ENCODE measurements at places on chromosomes 4 and X.

DNA sequence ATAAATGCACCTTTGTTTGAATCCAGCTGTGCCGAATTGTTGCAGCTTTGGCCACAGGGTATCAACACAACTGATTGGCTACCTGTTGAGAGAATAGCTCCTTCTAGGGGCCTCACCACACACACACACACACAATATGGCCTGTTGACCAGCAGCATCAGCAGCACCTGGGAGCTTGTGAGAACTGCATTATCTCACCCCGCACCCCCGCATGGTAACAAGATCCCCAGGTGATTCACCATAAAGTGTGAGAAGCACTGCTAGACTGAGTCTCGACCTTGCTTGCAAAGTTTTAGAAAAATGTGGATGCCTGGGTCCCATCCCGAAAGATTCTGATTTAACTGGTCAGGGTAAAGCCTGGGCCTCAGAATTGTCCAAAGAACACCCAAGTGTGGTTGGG is 176.9 kb upstream of the PRPS2 start:
- DNase-seq = no peak

GRCh38 chr4:95627024-95627605 is 78.3 kb upstream of the UNC5C start:
- no peak for DNase-seq

- no peak for DNase-seq
These were observed 70.1 kb upstream of the CBR4 start for GRCh38 chr4:169079942-169080827.

- DNase-seq = no peak
These were observed 7.7 kb downstream of the P2RY8 start for GRCh38 chrX:1529328-1529727.

- no peak for DNase-seq
These were observed 46.7 kb upstream of the NDP start for GRCh38 chrX:44019911-44020310.

- DNase-seq = no peak
These were observed 110.8 kb downstream of the AFF1 start for GRCh38 chr4:87045659-87046058.

DNA sequence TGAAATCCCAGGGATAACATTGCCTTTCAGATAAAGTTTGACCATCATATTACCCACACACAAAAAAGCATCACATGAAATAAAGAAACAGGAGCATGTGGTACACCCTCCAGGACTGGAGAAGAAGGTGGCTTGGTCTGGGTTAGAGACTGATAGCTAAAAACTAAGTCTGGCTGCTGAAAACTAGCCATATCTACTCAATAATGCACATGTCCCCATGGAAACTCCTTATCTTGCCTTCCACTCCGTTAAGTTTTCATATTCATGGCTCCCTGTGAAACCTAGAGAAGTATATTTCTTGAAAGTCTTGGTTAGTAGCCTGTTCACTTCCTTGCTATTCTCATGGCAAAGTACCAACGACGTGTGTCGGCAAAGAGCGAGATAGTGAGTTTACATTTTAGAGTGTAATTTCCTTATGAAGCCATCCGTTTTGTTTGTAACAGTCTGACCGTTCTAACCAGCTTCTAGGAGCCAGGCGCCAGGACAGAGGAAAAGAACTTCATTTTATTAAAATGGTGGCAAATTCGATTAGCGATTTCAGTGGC is 6.7 kb upstream of the DCTD start:
- no peak for DNase-seq

GRCh38 chrX:151790481-151791160 is 56.1 kb downstream of the CNGA2 start:
- DNase-seq = no peak

GRCh38 chr4:19776021-19776459 is 475.7 kb upstream of the SLIT2 start:
- DNase-seq = no peak

DNA sequence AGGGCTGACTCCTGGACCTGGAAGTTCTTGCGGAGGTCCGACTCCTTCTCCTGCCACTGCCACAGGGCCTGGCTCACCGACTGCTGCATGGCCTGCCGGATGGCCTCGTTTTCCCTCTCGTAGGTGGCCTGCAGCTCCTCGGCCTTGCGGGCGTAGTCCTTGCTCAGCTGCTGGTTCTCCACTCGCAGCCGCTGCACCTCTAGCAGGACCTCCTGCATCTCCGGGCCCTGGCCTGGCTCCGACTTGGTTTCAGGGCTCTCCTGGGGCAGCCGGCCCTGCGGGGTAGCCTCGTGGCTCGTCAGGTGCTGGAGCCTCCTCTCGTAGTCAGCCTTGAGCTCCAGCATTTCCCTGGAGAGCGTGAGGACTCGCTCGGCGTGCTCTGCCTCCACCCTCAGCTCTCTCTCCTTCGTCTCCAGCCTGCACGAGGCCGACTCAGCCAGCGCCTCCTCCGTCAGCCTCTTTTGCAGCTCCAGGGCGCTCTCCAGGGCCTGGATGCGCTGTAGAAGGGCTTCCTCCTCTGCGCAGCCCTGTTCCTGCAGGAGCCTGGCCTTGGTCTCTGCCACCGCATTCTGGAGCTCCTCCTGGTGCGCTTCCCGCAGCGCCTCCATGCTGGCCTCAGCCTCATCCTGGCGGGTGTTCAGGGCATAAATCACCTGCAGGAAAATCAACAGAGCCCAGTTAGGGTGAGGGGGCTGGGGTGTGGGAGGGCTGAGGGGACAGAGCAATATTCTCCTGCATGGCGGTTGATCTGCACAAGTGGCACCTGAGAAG is 72.2 kb downstream of the FAM184B start:
- DNase-seq = no peak

DNA sequence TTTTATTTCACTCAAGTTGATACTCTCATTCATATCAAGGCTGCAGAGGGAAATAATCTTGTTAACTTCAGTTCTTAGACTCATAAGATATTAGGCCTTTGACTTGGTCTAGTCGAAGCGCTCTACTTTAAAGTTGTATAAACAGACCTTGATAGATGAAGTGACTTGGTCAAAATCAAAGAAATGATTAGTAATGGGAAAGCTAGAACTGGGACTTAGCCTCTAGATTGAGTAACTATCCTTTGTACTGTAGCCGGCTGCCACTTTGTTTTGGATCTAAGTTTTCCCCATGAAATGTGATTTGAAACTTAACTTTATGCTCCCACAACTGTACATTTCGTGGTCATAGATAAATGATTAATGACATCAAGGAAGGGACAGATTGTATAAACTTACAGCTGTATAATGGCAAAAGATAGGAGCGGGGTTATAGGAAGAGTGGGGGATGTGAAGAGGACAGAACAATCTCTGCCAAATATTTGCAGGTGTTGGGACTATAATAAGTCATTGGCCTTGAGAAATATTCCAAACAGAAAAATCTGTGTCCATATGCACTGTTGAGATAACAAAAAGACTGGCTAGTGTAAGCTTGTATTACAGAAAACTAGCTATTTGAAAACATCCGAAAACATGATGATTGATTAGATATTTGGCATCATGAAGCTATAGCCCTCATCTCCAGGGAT is 17.2 kb downstream of the MID2 start:
- DNase-seq = no peak

- no peak for DNase-seq
These were observed 101.5 kb downstream of the SORBS2 start for GRCh38 chr4:185710487-185710995.

- DNase-seq = no peak
These were observed 7.3 kb downstream of the FNIP2 start for GRCh38 chr4:158776106-158776505.

DNA sequence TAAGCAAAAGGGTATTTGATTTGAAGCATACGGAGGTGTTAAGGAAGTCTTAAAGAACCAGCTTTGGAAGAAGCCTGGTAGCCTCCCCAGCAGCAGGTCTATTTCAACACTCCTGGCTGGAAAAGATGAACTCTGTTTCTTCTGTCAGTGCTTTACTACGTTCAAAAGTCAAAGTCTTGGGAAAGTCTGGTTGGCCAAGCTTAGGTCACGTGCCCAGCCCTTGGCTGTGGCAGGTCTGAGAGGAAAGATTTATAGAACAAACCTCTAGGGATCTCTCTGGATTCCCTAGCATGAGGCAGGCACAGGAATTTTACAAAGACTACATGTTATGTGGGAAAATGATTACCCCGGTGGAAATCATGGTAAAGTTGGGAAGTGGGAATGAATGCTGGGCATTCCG is 8.6 kb upstream of the ARHGAP10 start:
- no peak for DNase-seq

DNA sequence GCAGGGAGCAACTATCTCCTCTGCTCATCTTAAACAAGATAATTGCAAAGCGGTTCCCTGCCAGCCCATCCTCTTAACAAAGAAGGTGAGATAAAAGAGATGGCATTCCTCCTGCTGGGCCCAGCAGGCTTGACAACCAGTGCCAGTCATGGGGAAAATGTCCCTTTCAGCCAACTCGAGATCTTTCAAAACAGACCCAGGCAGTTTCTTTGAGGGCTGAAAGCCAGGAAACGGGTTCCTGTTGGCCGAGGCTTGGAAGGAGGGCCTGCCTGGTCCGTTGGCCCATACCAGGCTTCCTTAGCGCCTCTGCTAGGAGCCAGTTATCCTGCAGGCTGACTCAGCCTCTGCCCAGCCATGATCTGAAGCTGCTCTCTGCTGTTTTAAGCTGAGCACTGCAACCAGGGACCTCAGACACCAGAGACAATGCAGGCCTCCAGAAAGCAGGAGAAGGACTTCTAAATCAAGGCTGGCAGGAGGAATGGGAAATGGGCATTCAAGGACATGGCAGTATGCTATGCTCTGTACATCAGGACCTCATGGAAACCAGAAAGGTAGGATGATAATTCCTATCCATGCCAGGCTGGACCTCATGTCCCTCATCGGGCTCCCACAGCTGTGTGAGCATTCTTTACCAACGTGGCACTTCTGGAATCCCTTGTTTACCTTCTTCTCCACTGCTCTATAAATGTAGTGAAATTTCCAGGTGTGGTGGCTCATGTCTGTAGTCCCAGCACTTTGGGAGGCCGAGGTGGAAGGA is 42.4 kb upstream of the SLC2A9 start:
- no peak for DNase-seq

DNA sequence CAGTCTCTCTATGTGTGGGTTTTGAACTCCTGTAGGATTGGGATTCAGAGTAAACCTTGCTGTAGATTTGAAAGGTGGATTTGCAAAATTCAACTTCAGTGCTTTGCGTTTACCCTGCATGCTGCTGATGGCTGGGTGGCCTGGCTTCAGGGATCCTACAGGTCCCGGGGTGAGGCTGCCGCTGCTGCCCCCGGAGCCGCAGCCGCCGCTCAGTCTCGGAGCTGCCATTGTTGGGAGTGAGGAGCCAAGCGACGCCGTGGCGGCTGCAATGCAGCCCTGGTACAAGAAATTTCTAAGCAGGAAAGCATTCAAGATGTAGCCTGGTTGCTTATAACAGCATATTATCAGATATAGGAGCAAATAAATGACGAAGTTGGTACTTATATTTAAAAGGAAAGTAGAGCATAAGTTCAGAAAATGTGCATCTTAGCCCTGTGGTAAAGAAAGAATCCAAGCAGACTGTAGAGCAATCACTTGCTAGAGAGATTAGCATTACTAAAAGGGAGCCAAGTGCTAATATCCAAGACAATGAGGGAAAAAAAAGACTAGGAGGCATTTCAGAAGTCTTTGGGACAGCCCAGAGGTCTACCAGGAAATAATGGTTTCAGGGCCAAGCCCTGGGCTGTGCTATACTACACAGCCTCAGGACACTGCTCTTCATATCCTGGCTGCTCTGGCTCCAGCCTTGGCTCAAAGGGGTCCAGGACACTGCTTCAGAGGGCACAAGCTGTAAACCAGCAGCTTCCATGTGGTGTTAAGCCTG is 36.9 kb upstream of the CHIC1 start:
- DNase-seq = no peak

DNA sequence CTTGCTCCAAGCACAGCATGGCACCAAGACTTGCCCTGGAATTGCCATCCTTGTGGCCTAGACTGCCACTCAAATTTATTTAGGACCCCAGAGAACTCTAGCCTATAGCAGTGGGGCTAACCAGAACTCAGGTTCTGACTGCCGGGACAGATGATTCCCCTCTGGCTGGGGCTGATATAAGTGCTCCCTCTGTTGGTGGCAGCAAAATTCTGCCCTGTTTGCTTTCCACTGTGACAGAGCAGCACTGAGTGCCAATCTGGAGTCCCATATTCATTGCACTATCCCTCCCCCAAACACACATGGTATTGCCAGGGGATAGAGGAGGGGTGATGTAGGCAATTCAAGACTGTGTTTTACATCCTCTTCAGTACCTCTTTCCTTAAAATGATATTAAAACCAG is 1081.9 kb downstream of the FAT4 start:
- DNase-seq = no peak

GRCh38 chr4:25575611-25576010 is 80.0 kb upstream of the SLC34A2 start:
- no peak for DNase-seq

GRCh38 chr4:153159016-153159415 is 45.2 kb upstream of the TRIM2 start:
- no peak for DNase-seq

GRCh38 chr4:78585633-78586032 is 34.1 kb downstream of the ANXA3 start:
- no peak for DNase-seq

GRCh38 chr4:105991726-105992125 is 96.5 kb downstream of the NPNT start:
- DNase-seq = no peak

- no peak for DNase-seq
These were observed 165.6 kb downstream of the FRAS1 start for GRCh38 chr4:78222575-78223186.

DNA sequence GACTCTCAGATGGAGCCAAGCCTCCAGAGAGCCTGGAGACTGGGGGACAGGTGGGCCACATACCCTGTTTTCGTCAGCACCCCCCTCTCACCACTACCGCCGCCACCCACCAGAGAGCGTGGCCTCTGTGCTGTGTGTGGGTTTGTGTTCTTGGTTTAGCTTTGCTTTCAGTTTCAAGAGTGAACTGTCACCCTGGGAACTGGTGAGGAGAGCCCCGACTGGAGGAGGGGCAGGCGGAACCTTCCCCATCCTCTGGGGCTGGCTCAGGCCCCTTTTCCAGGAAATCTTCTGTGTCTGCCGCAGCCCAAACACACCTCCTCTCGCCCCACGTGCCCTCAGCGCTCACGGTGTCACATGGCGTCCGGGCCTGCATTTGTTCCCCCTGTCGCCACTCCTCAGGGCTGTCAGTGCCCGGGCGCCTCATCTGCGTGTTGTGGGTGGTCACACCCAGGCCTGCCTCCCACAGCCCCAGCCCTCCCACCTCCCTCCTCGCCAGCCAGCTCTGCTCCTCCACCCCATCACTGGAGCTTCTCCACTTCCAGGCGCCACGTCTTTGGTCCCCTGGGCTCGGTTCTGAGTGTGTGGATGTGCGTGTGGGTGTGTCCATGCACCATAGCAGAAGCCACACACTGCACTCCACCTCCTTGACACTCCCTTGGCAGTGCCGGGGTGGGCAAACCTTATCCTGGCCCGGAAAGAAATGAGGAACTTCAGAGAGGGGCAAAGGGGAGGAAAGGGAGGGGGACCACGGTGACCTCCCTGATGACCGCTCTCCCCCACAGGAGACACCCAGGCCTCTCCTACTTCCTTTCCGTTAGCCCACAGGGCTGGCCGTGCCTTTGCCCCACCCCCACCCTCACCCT is 27.8 kb downstream of the ELF4 start:
- DNase-seq = no peak

DNA sequence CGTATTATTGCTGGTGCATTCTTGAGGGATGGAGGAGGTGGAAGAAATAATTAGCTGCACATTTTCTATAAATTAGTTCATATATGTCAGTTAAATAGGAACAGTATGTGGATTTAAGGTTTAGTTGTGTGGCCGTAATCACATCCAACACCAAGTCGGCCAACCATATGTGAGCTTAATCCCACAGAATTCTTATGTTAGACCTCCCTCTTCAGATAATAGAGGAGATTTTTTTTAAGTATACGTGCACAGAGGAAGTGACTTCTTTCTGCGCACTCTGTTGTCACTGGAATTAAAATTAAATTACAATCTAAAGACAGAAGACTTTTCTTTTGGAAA is 2.1 kb downstream of the SEPTIN11 start:
- DNase-seq = no peak
